ENCODE measurements at places on chromosomes 11 and 22. TPM values are rescaled to one million over a fixed set of nuclear protein-coding genes. Genes with fewer than 3 reads are reported as not detected.

DNA sequence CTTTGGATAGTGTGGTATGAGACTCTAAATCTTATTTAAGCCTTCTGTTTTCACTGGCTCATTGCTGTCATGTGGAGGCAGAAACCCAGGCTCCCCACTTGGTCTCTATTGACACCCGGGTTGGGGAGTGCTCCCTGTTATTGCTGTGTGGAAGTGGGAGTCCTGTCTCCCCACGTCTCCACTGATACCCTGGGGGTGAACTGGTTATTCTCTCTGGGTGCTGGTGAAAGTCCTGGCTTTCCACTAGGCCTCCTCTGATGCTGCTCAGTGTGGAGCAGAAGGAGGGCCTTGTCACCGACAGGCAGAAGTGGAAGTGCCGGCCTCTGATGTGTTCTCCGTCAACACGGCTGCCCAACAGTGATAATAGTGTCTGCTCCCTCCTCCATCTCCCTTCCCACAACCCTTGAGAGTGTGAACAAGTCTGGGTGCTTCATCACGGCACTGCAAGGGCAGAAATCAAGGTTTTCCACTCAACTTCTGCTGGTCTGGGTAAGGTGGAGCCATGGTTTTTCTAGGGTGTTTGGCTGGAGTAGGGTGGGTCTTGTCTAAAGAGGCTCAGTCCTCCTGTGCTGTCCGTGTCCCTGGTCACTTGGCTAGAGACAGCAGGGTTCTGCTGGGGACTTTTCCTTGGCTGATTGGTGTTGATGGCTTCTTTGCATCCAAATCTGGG is 240.7 kb upstream of the B3GAT1 start:
- DNase-seq = no peak

DNA sequence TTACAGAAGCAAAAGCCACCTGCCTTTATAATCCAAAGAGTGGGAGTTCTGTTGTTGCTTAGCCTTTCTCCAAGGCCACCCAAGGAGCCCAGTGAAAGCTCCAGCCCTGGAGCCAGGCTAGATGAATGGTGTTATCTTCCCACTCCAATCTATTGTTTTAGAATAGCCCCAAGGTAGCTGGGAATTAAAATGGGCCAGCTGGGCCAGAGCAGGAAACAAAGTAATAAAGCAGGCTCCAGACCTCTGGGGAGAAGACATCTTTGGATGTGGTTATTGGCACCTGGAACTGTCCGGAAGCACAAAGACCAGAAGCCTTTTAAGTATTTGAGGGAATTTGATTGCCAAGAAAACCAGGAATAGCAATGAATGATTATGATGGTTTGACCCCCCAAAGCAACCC is 8.8 kb downstream of the C11orf96 start:
- DNase-seq = no peak

GRCh38 chr22:27810609-27811151 is 9.1 kb upstream of the MN1 start:
- DNase-seq = peak; percentile 41

DNA sequence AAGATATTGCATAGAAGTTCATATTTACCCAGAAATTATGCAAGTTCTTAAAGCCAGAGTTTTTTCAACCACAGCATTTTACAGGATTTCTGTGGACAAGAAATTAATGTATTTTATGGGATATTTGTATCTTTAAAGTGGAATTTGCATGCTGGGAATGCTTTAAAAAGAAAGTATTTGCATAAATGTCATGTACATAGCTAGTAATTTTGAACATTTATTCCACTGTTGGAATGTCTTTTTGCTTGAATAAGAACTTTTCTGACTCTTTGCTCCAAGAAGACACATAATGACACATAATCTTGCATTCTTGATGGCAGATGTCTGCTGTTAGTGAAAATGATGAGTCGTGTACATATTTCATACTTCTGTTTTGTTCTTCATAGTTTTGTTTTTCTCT is 66.6 kb downstream of the ATXN10 start:
- no peak for DNase-seq

DNA sequence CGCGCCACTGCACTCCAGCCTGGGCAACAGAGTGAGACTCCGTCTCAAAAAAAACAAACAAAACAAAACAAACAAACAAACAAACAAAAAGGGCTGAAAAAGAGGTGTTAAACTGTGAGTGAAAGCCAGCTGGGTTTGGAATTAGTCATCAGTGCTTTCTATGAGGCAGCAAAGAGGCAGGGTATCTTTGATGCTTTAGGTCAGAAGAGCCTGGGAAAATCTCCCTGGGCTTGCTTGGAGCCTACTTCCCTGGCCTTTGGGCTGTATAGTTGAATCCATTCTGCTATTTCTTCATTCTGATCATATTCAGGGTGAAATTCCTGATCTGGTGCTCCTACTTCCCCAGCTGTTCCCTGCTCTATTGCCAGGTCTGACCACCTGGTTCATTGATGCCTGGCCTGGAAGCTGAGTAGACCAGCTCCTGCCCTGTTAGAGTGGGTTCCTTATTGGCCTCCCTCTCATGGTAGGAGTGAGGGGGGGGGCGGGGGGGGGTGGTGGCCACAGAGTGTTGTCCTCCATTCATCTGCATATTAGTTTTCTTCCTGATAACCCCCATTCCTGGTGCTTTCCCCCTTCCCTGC is 65.6 kb downstream of the INSC start:
- DNase-seq = no peak

- DNase-seq = peak; percentile 14
These were observed 91.4 kb downstream of the JRKL start for GRCh38 chr11:96481204-96481603.

DNA sequence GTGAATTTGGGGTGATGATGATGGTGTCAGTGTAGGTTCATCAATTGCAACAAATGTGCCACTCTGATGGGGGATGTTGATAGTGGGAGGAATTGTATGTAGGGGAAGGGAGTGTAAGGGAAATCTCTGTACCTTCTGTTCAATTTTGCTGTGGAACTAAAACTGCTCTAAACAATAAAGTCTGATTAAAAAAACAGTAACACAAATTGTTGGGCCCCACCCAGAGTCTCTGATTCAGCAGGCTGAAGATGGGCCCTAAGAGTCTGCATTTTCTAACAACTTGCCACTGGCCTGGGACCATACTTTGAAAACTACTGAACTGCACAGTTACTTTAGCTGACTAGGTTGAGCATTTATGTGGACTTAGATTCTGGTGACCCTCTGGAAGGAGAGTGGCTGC is 113.2 kb downstream of the ATG16L2 start:
- no peak for DNase-seq

GRCh38 chr11:118625036-118625690 is 17.7 kb downstream of the PHLDB1 start:
- DNase-seq = no peak

- DNase-seq = no peak
These were observed 29.6 kb downstream of the FBLN1 start for GRCh38 chr22:45532235-45532631.

- DNase-seq = no peak
These were observed 5.9 kb downstream of the PTPRJ start for GRCh38 chr11:47986219-47986618.

- DNase-seq = peak; percentile 93
These were observed 15.6 kb downstream of the KIAA1671 start for GRCh38 chr22:24968066-24968561.

DNA sequence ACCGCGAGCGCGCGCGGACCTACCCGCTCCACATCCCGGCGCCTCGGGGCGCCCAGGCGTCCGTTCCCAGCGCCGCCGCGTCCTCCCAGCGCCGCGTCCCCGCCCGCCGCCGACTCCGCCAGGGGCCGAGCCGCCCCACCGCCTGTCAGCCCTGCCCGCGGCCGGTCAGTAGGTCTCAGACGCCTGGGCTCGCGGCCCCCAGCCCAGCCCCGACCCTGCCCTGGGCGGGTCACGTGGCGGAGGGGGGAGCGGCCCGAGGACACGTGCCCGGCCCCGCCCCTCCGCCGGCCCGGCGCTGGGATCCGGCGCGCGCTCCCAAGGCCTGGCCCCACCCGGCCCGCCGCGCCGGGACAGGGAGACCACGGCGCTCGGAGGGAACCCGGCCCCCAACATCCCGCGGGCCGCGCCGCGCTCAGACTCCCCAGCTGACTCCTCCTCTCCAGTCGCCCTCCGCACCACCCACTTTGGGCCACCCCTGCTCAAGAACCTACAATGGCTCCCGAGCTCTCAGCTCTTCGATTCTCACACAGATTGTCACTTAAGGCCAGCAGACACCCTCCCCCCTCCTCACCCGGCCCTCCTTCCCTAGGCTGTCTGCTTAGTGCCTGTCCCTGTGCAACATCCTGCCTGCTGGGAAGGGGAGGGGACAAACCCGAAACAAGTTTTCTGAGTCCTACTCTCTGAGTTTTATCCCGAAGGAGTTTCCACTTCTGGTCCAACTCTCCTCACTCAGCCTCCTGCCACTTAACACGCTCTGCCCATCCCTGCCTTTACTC is at the start of gene RAB3IL1:
Gene RAB3IL1 (minus strand): TSS at position 233 of the 776 bp plus-strand sequence. CDS start 199 bp downstream, at position 34.
- peak; percentile 26 for DNase-seq

GRCh38 chr11:57432714-57433163 is 5.8 kb upstream of the SLC43A3 start:
- DNase-seq = peak; percentile 89

E2F8 gene
- total RNA-seq = 8.5 TPM

OR51I1 gene
- not detected for total RNA-seq

MMP13 gene
- 96.9 TPM for total RNA-seq

DDX25 gene
- not detected for total RNA-seq

P2RY6 gene
- 5.6 TPM for total RNA-seq

KREMEN1 gene
- total RNA-seq = 3.7 TPM

P2RY2 gene
- total RNA-seq = 0.84 TPM

OPCML gene
- 0.02 TPM for total RNA-seq

A4GALT gene
- total RNA-seq = 2.5 TPM

Measured in M059J (cell line).